ENCODE measurements at places on chromosomes 12 and 14. TPM values are rescaled to one million over a fixed set of nuclear protein-coding genes. Genes with fewer than 3 reads are reported as not detected.

SLC17A8 gene
- not detected for total RNA-seq

GRCh38 chr12:76449583-76449982 lies 101.4 kb upstream of the BBS10 start:
- no peaks in the 10 kb centered on the region for H3K4me1 ChIP-seq
- no peaks in the 10 kb centered on the region for H3K27me3 ChIP-seq
- H3K36me3 ChIP-seq: peaks cover 7% of the 10 kb centered on the region
- H3K4me3 ChIP-seq: no peak overlapping the region

TMPRSS12 gene
- total RNA-seq: not detected

OLR1 gene
- 0.11 TPM for total RNA-seq

- no peaks in the 10 kb centered on the region for H3K27me3 ChIP-seq
- H3K36me3 ChIP-seq: no peaks in the 10 kb centered on the region
- no peak overlapping the region for H3K4me3 ChIP-seq
- no peak overlapping the region for H3K27ac ChIP-seq
These were observed 66.9 kb upstream of the CNOT2 start for GRCh38 chr12:70176290-70176689.

GRCh38 chr12:92605621-92606170 lies 97.1 kb upstream of the PLEKHG7 start:
- H3K4me1 ChIP-seq: no peaks in the 10 kb centered on the region
- no peaks in the 10 kb centered on the region for H3K36me3 ChIP-seq
- no peak overlapping the region for H3K4me3 ChIP-seq
- no peak for DNase-seq
- no peak overlapping the region for H3K27ac ChIP-seq
- H3K27me3 ChIP-seq: no peaks in the 10 kb centered on the region

TEX52 gene
- total RNA-seq: not detected

- DNase-seq: no peak
- H3K27ac ChIP-seq: no peak overlapping the region
- H3K27me3 ChIP-seq: no peaks in the 10 kb centered on the region
- H3K36me3 ChIP-seq: peaks cover 4% of the 10 kb centered on the region
- no peak overlapping the region for H3K4me3 ChIP-seq
These were observed 64.6 kb downstream of the PTPN21 start for GRCh38 chr14:88490168-88490567.

GRCh38 chr12:99772274-99772673 lies 124.7 kb downstream of the GARIN6 start:
- H3K4me3 ChIP-seq: no peak overlapping the region
- no peaks in the 10 kb centered on the region for H3K27me3 ChIP-seq
- peak; percentile 29 for DNase-seq

DNA sequence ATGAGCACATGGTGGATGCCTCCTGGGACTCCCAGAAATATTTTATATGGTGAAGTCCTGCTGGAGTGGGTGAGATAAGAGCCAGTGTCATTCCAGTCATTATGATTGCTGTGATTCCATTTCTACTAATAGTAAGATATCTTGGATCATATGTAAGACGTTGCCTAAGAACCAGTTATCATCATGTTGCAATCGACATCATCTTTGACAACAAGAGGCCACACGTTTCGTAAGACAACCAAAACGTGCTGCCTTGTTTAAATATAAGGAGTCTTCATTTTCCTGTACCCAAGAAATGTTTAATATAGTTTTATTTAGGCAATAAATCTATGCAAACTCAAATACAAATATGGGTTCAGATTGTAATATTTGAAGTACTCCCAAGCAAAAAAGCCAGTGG lies 58.4 kb downstream of the SPTSSA start:
- no peaks in the 10 kb centered on the region for H3K27me3 ChIP-seq
- H3K4me1 ChIP-seq: no peaks in the 10 kb centered on the region
- no peak overlapping the region for H3K4me3 ChIP-seq
- DNase-seq: peak; percentile 46
- H3K36me3 ChIP-seq: no peaks in the 10 kb centered on the region

- peaks cover 14% of the 10 kb centered on the region for H3K36me3 ChIP-seq
- no peak for DNase-seq
- H3K4me1 ChIP-seq: no peaks in the 10 kb centered on the region
- H3K27ac ChIP-seq: peak overlapping the region; percentile 6
- H3K4me3 ChIP-seq: no peak overlapping the region
These were observed 104.7 kb downstream of the RFLNA start for GRCh38 chr12:124399622-124400021.

DNA sequence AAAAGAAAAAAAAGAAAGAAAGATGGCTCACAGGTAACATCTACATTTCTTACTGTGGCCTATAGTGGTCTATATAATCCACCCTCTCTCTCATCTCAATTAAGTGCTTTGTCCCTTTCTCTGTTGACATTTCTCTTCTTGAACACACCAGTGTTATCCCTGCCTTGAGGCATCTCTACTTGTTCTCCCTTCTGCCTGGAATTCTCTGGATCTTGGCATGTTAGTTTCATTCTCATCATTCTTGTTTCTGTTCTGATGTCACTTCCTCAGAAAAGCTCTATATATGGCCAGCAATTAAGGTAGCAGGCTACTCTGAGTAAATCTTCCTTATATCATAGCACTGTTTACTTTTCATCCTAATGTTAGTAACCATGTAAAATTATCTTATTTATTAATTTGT lies 155.7 kb upstream of the PDZRN4 start:
- H3K27ac ChIP-seq: no peak overlapping the region
- H3K4me3 ChIP-seq: no peak overlapping the region
- H3K4me1 ChIP-seq: no peaks in the 10 kb centered on the region
- H3K27me3 ChIP-seq: no peaks in the 10 kb centered on the region
- no peak for DNase-seq
- no peaks in the 10 kb centered on the region for H3K36me3 ChIP-seq

FLVCR2 gene
- total RNA-seq: 1.8 TPM

GRCh38 chr14:55386037-55386808 lies 25.4 kb downstream of the ATG14 start:
- DNase-seq: no peak
- H3K27ac ChIP-seq: no peak overlapping the region
- peaks cover 25% of the 10 kb centered on the region for H3K36me3 ChIP-seq
- peaks cover 5% of the 10 kb centered on the region for H3K4me1 ChIP-seq
- H3K4me3 ChIP-seq: no peak overlapping the region
- no peaks in the 10 kb centered on the region for H3K27me3 ChIP-seq

DNA sequence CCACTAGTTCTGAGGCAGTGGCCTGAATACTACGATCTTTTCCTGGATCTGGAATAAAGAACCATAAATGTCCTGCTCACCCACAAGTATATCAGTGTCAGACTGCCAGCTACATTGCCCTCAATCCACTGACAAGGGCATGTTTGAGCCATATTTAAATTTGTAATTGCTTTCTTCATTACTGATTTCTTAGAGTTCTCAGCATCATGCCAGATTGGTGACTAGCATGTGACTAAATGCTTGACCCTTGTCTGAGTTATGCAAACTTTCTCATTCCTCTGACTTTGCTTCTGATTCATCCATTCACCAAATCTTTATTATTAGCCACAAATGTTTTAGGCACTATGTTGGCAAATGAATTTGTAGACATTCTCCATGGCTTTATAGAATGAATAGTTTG lies 143.6 kb upstream of the SLC16A7 start:
- H3K4me3 ChIP-seq: no peak overlapping the region
- no peaks in the 10 kb centered on the region for H3K27me3 ChIP-seq
- H3K4me1 ChIP-seq: no peaks in the 10 kb centered on the region
- H3K27ac ChIP-seq: no peak overlapping the region
- no peak for DNase-seq

EPYC gene
- total RNA-seq: not detected

DNA sequence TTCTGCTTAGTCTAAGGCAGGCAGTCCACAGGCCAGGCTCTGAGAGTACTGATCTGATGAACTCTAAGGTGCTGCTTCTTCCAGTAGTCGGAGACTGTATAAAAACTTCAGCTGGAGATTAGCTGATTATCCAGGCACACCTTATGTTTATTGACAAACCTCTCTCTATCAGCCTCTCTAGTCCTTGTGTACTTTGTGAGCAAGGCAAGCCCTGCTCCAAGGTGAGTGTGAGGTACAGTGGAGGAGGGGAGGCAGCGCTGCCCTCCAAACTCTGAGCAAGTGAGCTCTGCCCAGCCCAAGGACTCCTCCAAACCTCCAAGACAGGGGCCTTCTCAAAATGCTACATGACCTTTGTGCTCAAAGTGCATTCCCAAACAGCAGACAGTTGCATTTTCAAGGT lies 95.9 kb upstream of the CDKN3 start:
- no peaks in the 10 kb centered on the region for H3K27me3 ChIP-seq
- no peaks in the 10 kb centered on the region for H3K4me1 ChIP-seq
- no peak for DNase-seq
- H3K4me3 ChIP-seq: no peak overlapping the region

DNA sequence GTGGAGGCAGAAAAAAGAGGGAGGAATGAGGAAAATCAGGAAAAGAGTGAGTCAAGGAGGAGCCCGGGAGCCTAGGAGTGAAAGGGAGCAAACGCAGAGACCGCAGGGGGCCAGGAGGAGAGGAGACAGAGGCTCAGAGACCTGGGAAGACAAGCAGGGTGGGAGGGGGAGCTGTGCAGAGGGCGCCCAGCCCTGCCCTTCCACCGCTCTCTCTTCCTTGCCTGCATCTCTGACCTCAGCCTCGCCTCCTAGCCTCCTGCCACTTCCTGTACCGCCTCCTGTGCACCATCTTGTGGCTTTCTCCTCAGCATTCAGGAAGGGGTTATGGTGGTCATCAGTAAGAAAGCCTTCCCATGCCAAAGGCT lies 1.3 kb downstream of the CLSTN3 start:
- H3K4me3 ChIP-seq: peak overlapping the region; percentile 44
- H3K36me3 ChIP-seq: peaks cover 2% of the 10 kb centered on the region
- H3K4me1 ChIP-seq: no peaks in the 10 kb centered on the region
- DNase-seq: no peak
- peaks cover 22% of the 10 kb centered on the region for H3K27me3 ChIP-seq
- no peak overlapping the region for H3K27ac ChIP-seq

HOXC4 gene
- not detected for total RNA-seq

- H3K27me3 ChIP-seq: peaks cover 5% of the 10 kb centered on the region
- no peaks in the 10 kb centered on the region for H3K4me1 ChIP-seq
- H3K27ac ChIP-seq: no peak overlapping the region
- DNase-seq: peak; percentile 29
These were observed 41.1 kb downstream of the PRB3 start for GRCh38 chr12:11228296-11228879.

GRCh38 chr12:84767079-84767478 lies 145.5 kb downstream of the SLC6A15 start:
- H3K4me3 ChIP-seq: no peak overlapping the region
- no peaks in the 10 kb centered on the region for H3K36me3 ChIP-seq
- DNase-seq: no peak

CCDC92 gene
- 49.3 TPM for total RNA-seq

NPFF gene
- total RNA-seq: not detected

- peaks cover 15% of the 10 kb centered on the region for H3K36me3 ChIP-seq
- no peak overlapping the region for H3K4me3 ChIP-seq
- no peaks in the 10 kb centered on the region for H3K27me3 ChIP-seq
- DNase-seq: no peak
These were observed 24.3 kb downstream of the UBR7 start for GRCh38 chr14:93231129-93231979.

IKZF4 gene
- total RNA-seq: 9.7 TPM

DNA sequence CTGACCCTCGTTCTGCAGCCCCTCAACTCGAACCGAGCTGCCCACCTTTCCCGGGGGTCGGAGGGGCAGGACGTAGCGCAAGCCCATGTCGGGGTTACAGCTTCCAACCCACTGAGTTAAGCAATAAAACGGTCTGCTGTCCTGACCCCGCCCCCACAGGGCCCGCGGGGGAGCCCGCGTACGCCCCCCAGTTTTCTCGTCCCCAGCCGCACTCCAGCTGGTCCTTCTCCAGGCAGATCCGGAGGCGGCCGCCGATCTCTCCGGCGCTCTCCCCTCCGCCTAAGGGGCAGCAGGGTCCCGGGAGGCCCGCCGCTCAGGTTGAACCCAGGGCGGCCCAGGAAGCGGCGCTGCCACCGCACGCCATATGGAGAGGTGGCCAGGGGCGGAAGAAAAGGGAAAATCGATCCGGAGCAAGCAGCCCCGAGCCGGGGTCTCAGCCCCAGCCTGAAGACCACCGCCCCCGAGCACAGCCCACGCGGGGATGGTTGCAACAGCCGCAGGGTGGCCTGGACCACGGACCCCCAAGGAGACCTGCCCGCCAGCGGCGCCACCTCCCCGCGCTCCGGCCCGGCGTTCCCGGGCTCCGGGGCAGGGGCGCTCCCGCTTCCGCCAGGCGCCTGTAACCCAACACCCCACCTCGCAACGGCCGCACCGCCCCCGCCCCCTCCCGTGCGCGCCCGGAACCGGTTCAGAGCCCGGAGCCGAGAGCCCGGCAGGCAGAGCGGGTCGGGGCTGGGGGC lies 760 bp downstream of the ACTN1 start:
- peak; percentile 77 for DNase-seq
- peak overlapping the region; percentile 98 for H3K27ac ChIP-seq
- H3K4me3 ChIP-seq: peak overlapping the region; percentile 71
- H3K36me3 ChIP-seq: no peaks in the 10 kb centered on the region
- H3K4me1 ChIP-seq: peaks cover 11% of the 10 kb centered on the region
- H3K27me3 ChIP-seq: no peaks in the 10 kb centered on the region

DNA sequence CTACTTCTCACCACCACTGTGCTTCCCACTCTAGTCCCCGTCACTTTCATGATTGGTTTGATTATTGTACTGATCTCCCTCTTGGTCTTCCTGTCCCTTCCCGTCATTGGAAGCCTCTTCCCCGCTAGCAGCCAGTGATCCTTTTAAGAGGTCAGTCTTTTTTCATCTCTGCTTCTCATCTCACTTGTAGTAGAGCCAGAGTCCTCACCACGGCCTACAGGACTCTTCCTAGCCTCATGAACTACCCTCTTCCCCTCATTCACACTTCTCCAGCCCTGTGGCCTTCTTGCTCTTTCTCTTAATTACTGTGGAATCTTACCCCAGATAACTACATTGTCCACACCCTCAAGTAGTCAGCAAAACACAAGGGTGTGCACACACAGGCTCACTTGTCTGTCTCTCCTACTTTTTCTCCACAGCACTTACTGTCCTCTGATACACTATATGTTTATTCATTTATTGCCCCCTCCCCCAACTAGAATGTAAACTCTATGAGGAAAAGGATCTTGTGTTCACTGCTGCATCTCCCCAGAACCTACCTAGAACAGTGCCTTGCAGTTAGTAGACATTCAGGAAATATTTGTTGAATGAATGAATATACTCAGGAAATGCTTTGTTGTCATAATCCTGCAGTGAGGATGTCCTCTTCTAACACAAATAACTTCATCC lies 66.3 kb downstream of the CKB start:
- H3K27ac ChIP-seq: no peak overlapping the region
- no peak overlapping the region for H3K4me3 ChIP-seq
- DNase-seq: peak; percentile 35

BAZ2A gene
- 72.4 TPM for total RNA-seq

- H3K27ac ChIP-seq: no peak overlapping the region
- no peak overlapping the region for H3K4me3 ChIP-seq
- no peaks in the 10 kb centered on the region for H3K27me3 ChIP-seq
These were observed 311.2 kb downstream of the DUSP6 start for GRCh38 chr12:89041078-89041477.

Data from cardiac muscle cell (in vitro differentiated cells and primary cell).